ENCODE measurements at places on chromosomes 5 and 9.

DNA sequence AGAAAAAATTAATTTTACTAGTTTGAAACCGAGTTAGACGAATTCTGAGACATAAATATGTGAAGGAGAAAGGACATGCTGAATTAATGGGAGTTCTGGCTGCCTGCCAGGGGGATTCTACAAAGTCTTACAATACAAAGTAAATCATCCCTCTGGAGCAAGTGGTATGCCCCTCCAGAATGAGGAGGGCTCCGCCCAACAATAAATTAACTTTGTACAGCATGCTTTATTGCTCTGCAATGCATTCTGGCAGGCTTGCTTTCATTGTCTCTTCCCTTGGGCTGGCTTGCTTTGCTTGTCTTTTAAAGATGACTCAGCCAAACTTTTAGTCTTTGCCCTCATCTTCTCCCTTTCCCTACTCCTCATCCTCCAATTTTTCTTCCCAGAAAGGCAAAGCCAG, 11.7 kb upstream of the PCDHB1 start:
- DNase-seq = no peak

DNA sequence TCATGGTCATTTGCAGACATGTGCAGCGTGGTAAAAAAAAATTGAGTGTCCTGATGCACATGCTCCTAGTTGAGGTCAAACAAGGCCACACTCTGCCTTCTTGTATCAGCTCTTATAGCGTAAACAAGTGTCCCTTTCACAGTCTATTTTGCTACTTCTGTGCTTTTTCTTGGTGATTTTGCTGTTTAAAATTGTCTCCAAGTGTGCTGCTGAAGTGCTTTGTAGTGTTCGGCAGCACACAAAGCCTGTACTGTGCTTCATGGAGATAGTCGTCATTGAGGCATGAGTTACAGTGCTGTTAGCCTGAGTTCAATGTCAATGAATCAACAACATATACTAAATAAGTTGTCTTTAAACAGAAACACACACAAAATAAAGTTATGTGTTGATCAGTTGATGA, 690.4 kb upstream of the MEF2C start:
- DNase-seq = no peak

DNA sequence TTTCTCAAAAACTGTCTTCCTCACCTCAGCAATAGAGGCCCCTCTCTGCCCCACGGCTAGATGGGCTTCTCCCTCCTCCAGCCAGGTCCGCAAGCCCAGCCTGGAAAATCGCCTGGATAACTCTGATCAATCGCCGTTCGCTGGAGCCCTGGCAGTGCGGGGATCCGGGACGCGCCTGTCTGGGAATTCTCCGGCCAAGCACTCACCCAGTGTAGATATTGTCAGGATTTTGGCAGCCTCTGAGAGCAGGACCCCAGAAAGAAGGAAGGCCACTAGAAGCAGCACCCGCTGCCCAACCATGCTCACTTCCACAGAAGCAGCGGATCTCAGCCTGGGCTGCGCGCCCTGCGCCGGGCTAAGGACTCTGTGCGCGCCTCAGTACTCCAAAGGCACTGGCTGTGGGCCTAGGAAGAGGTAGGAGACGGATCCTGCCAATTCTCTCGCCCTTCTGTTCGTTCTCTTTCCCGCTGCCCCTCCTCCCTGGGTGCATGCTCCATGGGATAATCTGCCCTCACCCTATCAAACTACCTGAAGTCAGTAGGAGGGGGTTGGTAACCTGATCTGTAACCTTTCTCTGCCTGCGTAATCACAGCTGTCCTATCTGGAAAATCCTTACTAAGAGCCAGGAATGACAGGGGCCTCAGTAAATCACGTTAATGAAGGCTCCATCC, at the start of gene UGT3A1:
Gene UGT3A1, minus strand, starts transcription at position 450 of the 671 bp plus-strand sequence. Its CDS starts 150 bp downstream, at position 300.
- DNase-seq = no peak

GRCh38 chr9:38334234-38334633, 58.3 kb upstream of the ALDH1B1 start:
- DNase-seq = no peak

DNA sequence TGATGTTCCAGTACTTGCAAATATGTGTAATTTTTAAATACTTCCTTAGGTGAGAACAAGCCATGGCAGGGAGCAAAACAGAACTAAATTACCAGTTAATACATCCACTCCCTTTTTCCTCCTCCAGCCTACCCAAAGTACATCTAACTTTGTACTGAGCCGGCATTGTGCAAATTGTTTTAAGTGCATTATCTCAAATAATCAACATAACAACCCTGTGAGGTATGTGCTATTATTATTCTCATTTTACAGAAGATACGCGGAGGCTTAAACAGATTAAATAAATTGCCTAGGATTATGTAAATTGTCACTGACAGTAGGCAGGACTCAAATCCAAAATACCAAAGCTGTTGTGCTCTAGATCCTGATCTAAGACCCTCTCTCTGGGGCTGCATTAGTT, 55.5 kb upstream of the KLF4 start:
- DNase-seq = no peak

Data from GM03348 (cell line).